ENCODE measurements at places on chromosomes 4 and X.

DNA sequence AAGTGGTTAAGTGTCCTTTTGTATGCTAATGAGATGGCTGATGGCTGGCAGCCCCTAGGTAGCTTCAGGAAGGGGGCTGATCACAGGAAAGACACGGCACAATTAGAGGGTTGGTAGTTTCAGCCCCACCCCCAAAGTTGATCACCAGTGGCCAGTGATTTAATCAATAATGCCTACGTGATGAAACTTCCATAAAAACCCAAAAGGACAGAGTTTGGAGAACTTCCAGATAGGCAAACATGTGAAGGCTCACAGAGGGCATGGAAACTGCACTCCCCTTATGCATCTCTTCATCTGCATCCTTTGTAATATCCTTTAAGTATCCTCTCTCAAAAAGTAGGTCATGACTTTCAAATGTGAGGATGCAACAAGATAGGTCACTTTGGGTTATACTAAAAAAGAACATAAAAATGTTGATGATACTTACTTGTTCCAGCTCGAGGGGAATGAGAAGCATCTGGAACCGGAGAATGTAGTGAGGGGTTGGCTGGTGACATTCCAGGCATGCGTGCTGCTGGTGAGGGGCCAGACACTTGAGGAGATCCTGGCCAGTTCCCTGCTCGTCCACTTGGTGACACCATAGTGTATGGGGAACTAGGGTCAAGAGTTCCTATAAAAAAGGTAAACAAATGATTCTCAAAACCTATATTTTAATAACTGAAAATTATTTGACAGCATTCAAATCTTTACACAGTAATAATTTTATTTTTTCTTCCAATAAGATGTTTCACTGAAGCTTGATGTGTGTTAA lies 16.7 kb upstream of the CXorf38 start:
- no peak for DNase-seq

- no peak for DNase-seq
Observed at GRCh38 chr4:101818362-101818761, 27.8 kb downstream of the BANK1 start.

DNA sequence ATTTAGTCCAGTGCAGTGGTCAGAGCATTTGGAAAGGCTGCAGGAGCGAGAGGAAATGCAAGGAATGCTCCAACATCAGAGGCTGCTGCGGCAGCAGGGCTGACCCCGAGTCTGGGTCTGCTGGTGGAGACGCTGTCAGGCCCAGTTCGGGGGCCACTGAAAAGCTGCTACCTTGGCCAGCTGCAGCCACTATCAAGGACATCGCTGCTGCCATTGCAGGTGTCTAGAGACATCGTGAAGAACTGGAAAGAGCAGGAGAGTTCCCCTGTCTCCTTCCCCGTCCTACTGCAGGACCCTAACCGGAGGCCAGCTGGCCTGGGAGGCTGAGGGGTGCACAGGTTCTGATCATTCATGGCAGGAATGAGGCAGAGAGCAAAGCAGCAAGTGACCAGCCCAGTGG lies 29.5 kb upstream of the GPR78 start:
- no peak for DNase-seq

DNA sequence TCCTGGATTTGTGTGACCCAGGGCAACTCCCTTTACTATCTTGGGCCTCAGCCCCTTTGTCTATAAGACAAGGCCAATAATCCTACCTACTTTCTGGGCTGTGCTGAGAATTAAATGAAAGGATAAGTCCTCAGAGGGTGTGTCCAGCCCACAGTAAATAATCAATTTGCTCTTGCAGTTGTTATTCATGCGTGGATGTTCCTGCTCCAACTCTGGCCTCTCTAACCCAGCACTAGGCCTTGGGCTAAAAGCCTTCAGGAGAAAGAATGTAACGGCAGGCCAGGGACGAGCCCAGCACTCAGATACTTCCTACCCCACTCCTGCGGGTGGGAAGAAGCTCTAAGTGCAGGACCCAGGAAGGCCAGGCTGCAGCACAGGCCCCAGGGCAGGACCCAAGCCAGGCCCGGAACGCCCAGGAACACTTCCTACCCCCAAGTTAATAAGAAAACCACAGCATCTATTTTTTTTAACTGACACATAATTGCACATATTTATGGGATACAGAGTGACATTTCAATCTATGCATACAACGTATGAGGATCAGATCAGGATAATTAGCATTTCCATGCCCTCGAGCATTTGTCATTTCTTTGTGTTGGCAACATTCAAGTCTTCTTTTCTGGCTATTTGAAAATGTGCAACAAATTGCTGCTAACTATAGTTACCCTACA lies 179.6 kb upstream of the RBPJ start:
- no peak for DNase-seq

GRCh38 chrX:115226929-115227328 lies 7.0 kb downstream of the LRCH2 start:
- DNase-seq: no peak

- no peak for DNase-seq
Observed at GRCh38 chr4:184722798-184723197, 11.1 kb downstream of the CENPU start.

DNA sequence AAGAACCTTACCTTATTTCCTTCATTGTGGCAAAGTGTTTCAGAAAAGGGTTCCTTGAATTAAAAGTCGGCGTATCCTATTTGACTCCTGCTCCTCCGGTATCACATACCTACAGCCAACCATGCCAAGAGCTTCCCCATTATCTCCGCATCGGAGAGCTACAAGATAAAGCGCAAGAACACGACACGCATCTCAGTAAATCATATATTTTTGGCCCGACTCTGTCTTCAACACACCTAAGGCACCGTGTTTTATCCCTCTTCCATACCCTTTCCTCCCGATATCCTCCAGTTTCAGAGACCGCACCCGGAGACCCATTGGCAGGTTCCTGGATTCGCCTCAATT lies 497 bp upstream of the THAP9 start:
- DNase-seq: no peak

- peak; percentile 27 for DNase-seq
Observed at GRCh38 chrX:41022566-41022965, 62.7 kb upstream of the USP9X start.

- DNase-seq: no peak
Observed at GRCh38 chr4:7842384-7843279, 97.0 kb downstream of the AFAP1 start.

DNA sequence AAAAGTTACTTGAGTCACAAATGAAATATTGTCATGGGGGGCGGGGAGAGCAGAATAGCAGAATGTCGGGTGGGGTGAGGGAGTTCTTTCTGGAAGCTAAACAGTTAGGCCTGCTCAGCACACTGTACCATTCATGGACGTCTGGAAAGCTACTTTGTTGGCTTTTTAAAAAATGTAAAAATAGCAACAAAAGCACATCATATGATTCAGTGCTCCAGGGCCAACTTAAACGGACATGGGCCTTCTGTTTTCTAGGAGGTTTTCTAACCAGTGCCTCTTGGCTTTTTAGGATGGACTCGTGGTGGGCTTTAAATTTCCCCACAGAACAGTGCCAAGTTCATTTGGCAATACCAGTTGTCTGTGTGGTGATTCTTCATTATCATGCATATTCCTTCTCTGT lies 57.4 kb upstream of the CLCN4 start:
- peak; percentile 42 for DNase-seq

DNA sequence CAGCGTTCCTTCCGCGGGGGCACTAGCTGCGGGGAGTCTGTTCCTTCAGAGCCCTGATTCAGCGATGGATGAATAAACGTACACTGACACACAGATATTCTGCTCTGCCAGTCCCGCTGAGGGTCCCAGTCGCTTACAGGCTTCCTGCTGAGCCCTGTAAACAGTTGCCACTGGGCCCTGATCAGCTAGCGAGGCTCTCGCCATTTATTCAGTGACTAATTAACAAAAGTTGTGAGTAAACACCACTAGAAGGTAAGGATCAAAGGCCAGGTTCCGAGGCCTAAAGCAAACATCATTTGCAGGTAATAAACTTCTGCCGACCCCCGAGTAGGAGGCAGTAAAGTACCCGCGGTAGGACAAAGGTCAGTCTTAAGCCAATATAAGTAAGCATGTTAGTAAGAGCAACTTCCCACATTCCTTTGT lies 442.6 kb upstream of the GALNT7 start:
- DNase-seq: no peak

DNA sequence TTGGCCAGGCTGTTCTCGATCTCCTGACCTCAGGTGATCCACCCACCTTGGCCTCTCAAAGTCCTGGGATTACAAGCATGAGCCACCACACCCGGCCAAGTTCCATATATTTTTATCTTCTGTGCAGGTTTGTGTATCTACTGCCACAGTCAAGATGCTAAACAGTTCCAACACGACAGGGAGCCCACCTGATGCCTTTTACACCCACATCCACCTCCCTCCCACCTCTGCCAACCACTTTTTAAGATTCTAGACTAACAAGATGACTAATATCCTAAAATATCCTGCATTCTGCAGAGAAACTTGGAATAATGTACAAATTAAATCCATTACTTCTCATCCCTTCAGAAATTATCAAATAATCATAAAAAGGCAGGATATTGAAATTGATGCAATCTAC lies 19.3 kb upstream of the RPL34 start:
- DNase-seq: no peak

DNA sequence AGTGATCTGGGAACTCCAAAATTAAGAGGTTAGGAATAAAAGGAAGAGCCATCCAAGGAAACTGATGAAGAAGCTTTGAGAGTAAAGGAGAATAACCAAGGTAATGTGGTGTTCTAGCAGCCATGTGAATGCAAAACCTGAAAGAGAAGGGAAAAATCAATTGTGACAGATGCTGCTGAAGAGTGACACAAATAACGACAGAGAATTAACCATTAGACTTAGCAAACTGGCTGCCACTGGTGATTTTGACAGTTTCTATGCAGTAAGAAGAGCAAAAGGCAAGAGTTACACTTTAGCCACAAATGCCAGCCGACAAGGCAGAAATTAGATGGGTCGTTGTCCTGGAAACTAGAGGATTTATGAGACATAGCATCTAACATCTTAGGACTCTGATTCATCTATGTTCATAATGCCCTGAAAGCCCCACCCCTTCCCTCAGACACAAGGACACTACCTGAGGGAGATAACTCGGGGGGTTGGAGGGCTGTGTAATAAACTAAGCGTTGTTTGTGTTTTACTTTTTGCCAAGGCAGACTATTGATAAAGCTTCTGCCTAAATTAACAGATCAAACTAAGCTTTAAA lies 13.0 kb upstream of the TMEM144 start:
- DNase-seq: no peak

- no peak for DNase-seq
Observed at GRCh38 chrX:38089173-38089982, 83.0 kb downstream of the SYTL5 start.

GRCh38 chr4:126265888-126266287 lies 951.1 kb downstream of the FAT4 start:
- no peak for DNase-seq

DNA sequence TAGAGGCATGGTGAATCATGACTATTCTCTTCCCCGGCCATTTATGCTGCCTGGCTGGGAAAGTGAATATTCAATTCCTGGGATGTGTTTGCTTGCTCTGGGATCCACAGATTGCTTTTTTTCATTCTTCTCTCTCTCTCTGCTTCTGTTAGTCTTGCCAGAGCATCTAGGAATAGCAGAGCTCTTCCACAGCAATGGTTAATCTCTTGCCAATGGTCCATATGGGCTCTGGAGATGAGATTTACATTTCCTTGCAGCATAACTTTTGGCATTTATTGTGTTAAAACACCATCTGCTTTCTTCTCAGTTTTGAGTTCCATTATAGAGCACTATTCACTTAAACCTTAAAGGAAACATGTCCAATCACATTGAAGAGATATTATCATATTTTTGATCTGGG lies 59.2 kb upstream of the GUCY1A1 start:
- no peak for DNase-seq

DNA sequence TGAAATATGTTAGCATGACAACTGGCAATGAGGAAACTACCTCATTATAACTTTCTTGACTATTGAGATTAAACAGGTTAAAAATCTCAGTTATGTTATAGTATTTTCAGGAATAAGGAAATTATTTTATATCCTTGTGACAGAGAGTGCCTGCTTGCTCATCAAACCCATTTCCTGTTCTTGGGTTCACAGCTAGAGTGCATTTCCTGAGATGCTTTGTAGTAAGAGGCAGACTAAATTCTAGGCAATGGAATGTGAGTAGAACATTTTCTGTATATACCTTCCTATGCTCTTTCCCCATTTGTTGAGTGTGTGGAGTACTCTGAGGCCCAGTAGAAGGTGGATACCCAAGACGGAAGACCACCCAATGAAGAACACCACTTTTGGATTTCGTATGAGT lies 96.9 kb upstream of the CASK start:
- DNase-seq: no peak

- no peak for DNase-seq
Observed at GRCh38 chrX:74117962-74118902, 185.7 kb upstream of the ZCCHC13 start.

GRCh38 chr4:110211007-110211769 lies 12.8 kb upstream of the ELOVL6 start:
- peak; percentile 45 for DNase-seq

- no peak for DNase-seq
Observed at GRCh38 chrX:70336767-70337166, 46.9 kb downstream of the KIF4A start.

DNA sequence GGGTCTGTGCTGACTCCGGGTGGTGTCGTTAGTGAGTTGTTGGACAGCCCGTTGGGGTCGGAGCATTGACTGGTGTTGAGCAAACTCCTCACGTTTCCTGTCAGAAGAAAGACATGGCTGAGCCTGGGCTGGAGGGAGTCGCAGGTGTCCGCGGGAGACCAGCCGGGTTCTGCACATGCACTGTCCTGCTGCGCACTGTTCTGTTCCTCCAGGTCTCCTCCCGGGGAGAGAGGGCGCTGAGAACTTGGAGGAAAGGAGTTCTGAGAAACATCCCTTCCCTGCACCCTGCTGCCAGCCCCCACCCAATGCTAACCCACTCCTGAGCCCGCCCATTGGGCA lies 1.1 kb downstream of the ZNF141 start:
- no peak for DNase-seq

GRCh38 chrX:40088803-40089540 lies 8.8 kb downstream of the BCOR start:
- no peak for DNase-seq

DNA sequence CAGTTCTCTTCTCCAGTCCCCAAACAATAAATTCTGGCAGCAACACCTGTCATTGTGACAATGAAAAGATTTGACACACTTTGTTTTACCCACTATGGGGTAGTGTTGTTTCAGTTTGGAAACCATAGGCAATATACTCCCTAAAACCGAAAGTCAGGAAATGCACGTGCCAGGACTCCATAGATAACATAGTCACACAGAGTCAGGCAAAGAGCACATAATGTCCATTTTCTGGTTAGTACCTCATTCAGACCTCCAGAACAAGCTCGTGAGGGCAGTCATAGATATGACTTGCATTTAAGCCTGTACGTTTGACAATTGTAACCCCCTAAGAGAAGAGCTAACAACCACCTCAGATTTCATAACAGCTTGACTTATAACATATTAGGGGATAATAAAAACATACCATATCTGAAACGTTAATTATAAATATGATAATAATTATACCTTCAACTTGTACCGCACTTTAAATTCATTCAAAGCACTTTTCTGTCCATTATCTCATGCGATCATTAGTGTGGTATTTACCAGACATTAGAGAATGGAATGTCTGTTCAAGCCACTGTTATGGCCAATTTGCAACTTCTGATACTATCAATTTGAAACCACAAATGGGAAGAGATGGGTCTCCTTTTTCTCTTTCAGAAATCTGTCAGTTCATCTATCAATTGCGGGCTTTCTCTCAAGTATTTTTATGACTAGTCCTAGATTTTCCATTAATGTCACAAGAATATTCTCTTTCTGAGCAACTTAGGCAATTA lies 147.4 kb downstream of the LDB2 start:
- no peak for DNase-seq

GRCh38 chr4:168483811-168484210 lies 3.5 kb upstream of the DDX60L start:
- DNase-seq: no peak

- DNase-seq: no peak
Observed at GRCh38 chr4:140281828-140282552, 91.5 kb upstream of the SCOC start.
